Caudate nucleus (tissue), 63 donors: ENCODE measurements at places on chromosomes 1 and 21.

- no peak for DNase-seq
Measured at GRCh38 chr1:21894034-21894881, 42.9 kb downstream of the HSPG2 start.

DNA sequence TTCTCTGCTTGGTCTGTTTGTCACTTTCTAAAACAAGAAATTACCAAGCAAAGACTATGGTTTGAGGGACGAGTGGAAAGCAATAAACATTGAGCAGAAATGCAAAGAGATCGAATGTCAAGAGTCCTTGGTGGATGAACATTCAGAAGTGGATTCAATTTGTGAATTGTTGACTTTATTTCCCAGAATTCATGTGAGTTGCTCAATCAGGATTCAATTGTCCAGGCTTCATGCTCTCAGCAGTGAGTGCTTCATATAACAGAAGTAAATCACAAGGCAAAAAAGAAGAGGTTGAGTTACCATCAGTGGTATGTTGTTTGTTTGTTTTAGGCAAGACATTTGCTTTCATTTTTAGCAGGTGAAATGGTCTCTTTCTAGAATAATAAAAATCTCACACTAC lies 31.9 kb downstream of the NGF start:
- DNase-seq, result no peak

DNA sequence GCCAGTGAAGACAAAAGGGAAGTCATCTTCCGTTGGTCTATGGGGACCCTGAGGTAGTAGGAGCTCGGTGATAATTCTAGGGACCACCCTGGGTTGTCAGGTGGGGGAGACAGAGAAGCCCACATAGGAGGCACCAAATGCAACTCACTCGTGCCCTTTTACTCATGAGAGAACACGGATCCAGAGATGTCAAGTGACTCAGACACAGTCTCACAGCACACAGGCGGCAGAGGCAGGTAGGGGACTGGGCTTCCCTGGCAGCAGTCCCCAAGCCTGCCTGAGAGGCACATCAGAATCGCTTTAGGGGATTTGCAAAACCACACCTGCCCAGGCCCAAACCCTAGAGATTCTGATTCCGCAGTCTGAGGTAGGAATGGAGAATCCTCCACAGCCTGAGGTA lies 31.3 kb upstream of the RUNX3 start:
- DNase-seq, result no peak

DNA sequence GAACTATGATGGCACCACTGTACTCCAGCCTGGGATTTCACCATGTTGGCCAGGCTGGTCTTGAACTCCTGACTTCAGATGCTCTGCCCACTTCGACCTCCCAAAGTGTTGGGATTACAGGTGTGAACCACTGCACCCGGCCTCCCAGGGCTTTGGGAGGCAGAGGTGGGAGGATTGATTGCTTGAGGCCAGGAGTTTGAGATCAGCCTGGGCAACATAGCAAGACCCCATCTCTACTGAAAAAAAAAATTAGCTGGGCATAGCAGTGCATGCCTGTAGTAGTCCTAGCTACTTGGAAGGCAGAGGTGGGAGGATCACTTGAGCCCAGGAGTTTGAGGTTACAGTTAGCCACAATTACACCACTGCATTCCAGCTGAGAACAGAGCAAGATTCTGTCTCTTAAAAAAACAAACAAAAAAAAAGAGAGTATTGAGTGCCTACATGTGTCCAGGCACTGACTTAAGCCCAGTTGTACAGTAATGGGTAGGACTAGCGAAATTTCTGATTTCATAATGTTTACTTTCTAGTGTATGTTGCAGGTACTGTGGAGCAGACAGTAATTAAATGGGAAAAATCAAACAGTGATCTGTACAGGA lies 4.2 kb downstream of the MANEAL start:
- DNase-seq, result no peak

GRCh38 chr1:244603498-244603897 lies 49.4 kb upstream of the DESI2 start:
- no peak for DNase-seq

GRCh38 chr1:17419626-17420328 lies 19.7 kb downstream of the RCC2 start:
- DNase-seq, result peak; percentile 32

DNA sequence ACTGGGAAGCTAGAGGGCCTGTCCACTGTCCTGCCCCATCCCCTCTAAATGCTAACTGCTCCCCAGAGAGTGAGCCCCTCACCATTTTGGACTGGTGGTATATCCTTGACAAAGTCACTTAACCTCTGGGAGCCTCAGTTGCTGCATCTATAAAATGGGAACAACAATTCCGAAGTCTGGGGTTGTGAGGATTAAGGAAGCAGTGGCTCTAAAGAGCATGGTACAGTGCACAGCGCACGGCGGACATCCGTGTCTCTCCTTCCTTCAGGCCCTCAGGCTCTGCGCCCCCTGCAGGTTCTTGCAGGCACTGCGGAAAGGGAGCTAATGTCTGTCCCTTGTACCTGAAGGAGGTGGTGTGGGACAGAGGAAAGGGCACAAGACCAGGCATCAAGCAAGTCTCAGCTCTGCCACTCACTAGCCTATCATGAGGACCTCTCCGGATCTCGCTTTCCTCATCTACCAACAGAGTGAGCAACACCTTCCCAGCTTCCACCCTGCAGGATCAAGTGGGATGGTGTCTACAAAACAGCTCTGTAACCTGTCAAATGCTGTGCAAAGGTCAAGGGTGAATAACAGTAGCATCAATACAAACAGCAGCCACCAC lies 20.1 kb downstream of the ECE1 start:
- no peak for DNase-seq

DNA sequence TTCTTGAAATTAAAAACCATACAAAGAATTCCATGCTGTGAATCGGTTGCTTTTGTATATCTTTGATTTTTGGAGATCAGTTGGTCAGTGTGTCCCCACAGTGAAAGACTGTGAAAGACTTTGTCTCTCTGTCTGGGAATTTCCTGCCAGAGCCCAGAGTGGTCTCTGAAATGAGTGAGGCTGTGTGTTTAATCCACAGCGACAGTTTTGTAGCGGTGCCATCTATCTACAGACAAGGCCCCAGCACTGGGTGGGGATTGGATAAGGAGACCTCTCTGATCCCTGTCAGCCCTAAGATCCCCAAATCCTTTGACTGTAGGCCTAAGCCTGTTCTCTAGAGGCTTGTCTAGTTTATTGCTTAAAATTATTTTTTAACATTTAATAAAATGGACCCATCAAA lies 10.3 kb downstream of the GPR25 start:
- DNase-seq, result no peak

- no peak for DNase-seq
Measured at GRCh38 chr1:214321705-214322453, 40.9 kb downstream of the SMYD2 start.

DNA sequence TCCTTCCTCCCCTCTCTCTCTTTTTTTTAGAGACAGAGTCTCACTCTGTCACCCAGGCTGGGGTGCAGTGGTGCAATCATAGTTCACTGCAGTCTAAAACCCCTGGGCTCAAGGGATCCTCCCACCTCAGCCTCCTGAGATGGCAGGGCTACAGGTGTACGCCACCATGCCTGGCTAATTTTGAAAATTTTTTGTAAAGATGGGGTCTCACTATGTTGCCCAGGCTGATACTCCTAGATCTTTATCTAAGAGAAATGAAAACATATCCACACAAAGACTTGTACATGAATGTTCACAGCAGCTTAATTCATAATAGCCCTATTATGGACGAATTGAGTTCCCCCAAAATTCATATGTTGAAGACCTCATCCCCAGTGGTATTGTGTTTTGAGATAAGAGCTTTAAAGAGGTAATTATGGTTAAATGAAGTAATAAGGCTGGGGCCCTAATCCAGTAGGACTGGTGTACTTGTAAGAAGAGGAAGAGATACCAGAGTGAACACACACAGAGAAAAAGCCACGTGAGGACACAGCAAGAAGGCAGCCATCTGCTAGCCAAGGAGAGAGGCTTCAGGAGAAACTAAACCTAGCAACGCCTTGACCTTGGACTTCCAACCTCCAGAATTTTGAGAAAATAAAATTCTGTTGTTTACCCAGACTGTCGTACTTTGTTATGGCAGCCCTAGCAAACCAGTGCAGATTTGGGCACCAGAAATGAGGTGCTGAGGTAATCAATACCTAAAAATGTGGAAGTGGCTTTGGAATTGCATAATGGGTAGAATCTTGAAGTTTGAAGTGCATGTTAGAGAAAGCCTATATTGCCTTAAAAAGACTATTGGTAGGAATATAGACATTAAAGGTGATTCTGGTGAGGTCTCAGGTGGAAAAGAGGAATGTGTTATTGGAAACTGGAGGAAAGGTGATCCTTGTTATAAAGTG lies 13.2 kb downstream of the IFNLR1 start:
- no peak for DNase-seq

- DNase-seq, result no peak
Measured at GRCh38 chr1:94186946-94187345, 50.4 kb downstream of the ARHGAP29 start.

DNA sequence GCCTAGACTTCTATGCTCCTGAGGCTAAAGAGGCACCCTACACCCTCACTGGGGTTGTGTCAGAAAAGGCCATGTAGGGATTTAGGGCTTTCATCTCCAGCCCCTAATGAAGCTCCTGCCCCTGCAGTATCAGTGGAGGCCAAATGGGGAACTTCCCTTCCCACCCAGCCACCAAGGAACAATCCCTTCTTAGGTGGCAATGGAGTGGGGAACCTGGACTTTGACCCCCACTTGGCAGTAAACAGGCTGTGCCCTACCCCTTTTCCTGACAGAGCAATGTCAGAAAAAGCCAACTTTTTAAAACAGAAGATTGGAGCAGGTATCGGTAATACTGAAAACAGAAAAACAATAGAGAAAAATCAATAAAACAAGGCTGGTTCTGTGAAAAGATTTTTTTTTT lies 35.5 kb upstream of the SLC19A2 start:
- no peak for DNase-seq

- DNase-seq, result no peak
Measured at GRCh38 chr1:111647736-111648135, 28.1 kb downstream of the RAP1A start.

- DNase-seq, result no peak
Measured at GRCh38 chr1:56098946-56099345, 480.4 kb downstream of the PLPP3 start.

DNA sequence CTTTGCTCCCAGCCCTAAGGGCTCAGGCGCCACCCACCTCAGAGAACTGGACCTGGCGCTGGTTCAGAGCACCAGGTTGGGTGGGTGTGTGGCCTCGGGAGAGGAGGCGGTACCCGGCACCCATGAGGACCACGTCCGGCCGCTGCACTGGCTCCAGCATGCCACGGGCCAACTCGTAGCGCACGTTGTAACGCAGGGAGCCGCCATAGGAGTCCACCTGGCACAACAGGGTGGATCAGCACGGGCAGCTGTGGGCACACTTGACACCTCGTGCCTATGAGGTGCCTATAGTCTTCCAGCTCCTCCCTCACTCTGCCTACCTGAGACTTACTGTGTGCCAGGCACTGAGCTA lies 56.5 kb downstream of the HSPG2 start:
- DNase-seq, result no peak

DNA sequence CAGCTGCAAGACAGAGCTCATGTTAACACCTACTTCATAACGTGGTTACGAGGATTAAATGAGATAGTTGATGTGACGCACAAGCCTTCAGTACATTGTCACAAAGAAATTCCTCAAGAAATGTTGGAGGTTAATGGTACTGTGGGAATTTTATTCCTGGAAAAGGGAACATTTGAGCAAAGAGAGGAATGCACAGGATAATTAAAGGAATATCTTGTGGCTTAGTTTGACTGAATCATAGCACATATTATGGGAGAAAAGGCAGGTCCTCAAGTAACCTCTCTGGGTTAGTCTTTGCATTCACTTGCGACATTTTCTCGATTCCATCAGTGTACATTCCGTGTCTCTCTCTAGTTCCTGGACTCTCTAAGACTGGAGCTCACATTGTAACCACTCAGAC lies 300.2 kb upstream of the DUSP10 start:
- no peak for DNase-seq

- DNase-seq, result no peak
Measured at GRCh38 chr1:192795916-192796618, 12.8 kb upstream of the RGS2 start.

DNA sequence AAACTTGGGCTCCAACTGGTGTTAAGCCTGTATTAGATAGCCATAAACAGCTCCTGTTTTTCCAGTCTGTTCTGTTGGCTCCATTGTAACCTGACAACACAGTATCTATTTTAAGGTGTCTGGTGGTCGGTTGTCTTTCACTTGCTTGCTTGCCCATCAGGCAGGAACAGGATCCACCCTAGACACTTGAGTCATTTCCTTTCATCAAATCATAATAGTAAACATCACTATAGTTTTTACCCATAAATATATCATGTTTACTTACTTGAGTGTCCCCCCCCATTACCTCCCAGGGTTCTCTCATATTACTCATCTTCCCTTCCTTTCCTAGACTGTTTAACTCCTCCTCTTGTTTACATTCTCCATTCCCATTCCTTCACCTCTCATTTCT lies 2.9 kb downstream of the DDI2 start:
- no peak for DNase-seq

DNA sequence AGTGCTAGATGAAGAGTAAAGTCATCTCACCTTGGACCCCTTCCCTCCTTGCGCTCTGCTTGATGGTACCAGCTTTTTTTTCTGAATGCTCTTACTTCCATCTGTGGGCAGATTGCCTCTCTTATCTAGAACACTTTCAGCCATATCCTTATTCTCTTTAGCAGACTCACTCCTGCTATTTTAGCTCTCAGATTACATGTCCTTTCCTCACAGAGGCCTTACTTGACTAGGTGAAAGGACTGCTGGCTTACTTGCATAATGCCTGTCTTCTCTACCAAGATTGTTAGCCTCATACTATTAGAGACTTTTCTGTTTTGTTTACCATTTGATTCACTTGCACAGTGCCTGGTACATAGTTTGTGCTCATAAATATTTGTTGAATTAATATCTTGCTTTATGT lies 9.3 kb downstream of the IFI44 start:
- no peak for DNase-seq

- DNase-seq, result peak; percentile 48
Measured at GRCh38 chr1:24704411-24705259, 40.6 kb upstream of the CLIC4 start.

DNA sequence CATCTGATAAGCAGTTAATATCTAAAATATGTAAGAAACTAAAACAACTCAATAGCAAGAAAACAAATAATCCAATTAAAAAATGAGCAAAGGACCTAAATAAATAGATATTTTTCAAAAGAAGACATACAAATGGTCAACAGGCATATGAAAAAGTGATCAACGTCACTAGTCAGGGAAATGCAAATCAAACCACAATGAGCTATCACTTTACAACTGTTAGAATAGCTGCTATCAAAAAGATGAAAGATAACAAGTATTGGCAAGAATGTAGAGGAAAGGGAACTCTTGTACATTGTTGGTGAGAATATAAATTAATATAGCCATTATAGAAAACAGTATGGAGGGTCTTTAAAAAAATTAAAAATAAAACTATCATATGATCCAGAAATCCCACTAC lies 40.7 kb upstream of the NEK7 start:
- DNase-seq, result no peak

GRCh38 chr21:25790878-25791204 lies 56.1 kb downstream of the GABPA start:
- DNase-seq, result no peak
